ENCODE measurements at places on chromosomes 5 and 9.

DNA sequence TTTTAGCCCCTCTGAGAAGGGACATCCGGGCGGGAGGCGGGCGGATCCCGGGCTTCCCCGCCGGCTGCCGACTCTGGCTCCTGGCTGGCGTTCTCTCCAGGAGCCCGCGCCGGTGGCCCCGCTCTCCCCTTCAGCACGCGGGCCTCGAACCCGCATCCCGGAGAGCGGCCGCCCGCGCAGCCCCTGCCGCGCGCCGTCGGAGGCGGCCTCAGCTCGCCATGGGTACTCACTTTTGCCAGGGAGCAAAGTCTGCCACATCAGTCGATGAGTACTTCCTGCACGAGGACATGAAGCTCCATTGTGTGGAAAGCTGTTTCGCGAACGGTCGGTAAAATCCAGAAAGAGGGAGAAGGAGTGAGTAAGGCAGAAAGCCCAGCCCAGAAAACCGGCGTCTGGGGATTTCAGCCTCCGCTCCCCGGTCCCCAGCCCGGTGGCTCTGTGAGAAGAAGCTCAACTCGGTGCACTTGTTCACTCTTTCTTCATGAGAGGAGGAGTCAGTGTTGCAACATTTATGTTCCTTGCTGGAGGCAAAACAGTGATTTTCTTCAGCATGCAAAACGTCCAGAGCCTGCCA, at the start of gene PRLR:
Gene PRLR (minus strand): TSS at position 450 of the 574 bp plus-strand sequence. CDS start 140,867 bp downstream, outside the sequence.
- DNase-seq: no peak

- DNase-seq: no peak
Measured at GRCh38 chr5:78787783-78788182, 139.2 kb upstream of the LHFPL2 start.

DNA sequence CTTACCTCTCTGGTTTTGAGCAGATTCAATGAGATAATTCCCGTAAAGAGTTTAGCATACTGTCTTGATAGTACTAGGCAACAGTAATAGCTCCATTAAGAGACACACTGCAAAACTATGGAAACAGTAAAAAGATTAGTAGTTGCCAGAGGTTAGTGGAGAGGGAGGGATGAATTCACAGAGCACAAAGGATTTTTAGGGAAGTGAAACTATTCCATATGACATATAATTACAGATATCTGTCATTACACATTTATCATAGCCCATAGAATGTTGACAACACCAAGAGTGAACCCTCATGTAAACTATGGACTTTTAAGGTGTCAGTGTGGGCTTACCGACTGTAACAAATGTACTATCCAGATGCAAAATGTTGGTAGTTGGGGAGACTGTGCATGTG, 176.4 kb upstream of the PLCXD3 start:
- DNase-seq: no peak

DNA sequence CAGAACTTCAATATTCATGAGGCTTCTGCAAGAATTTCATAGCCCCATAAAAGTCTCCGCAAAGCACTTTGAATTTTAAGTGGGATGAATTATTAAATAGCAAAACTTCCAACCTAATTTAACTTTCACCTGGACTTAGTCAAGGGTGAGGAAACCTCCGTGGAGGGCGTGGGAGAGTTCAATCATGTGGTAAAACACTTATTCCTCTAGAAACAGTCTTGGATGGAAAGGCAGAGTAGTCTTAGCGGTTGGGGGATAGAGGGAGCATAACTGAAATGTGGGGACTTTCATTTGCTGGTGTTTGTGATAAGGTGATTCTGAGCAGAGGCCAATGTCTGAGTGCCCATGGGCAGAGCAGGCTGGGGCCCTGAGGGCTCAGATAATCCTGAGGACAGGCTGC, 241.9 kb downstream of the IRX1 start:
- no peak for DNase-seq

DNA sequence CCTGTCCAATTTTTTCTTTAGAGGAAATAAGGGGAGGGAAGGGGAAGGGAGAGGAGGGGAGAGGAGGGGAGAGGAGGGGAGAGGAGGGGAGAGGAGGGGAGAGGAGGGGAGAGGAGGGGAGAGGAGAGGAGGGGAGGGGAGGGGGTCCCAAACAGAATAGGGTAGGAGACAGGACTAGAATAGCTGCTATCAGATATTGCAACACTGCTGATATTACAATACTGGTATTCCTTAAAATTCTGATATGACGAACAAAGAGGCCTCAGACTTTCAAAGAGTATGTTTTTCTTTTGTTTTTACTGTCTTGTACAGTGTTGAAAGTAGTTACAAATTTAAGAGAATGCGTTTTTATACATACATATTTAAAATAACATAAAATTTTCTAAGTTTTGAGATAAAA, 67.5 kb downstream of the RICTOR start:
- no peak for DNase-seq

DNA sequence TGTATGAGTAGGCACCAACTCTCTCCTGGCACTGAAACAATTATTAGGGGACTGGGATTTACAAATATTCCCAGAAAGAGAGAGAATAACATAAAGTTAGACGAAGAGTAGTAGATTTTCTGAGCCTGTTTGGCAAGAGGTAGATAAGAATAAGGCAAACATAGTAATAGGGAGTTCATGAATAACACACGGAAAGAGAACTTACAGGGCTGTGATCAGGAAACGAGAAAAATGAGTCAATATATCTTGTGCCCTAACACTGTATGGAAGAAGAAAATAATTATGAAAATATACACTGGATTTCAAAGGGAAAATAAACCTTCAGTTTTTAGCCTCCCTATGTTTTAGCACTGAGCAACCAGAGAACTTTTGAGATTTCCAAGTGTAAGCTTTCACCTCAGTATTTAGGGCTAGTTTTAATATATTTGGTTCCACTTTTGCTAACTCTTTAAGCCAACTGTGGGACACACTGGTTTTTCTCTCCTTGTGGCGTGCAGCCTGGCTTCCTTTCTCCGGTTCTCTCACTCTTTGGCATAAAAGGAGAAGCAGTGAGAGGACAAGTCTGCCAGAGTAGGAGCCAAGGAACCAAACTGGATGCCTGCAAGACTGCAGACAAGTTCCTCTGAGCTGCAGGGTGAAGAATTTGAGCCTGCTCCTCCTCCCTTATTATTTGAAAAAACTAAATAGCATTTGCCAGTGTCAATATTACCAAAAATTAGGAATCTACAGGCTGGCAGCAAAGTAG, 6.6 kb upstream of the KCNN2 start:
- DNase-seq: no peak

- no peak for DNase-seq
Measured at GRCh38 chr5:173315495-173316338, 12.5 kb downstream of the STC2 start.

- DNase-seq: no peak
Measured at GRCh38 chr5:116510517-116510916, 64.1 kb downstream of the SEMA6A start.

DNA sequence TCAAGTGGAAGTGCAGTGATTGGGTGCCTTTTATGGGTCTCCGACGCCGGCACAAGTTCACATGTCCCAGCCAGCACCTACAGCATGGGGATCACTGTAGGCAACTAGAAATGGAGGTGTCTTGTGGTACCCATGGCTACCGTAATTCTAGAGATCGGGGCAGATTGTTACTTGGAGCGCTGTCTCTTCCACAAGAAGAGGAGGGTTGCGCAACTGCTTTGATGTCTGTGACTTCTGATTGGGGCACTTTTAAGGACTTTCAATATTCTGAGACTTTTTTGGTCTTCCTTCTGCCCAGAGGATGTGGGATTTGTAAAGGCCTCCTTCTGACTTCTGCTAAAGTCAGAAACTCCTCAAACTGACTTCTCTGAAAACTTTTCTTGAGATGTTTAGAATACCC, 41.9 kb downstream of the GLRX start:
- no peak for DNase-seq

GRCh38 chr5:44949687-44950086, 140.9 kb downstream of the MRPS30 start:
- DNase-seq: no peak

DNA sequence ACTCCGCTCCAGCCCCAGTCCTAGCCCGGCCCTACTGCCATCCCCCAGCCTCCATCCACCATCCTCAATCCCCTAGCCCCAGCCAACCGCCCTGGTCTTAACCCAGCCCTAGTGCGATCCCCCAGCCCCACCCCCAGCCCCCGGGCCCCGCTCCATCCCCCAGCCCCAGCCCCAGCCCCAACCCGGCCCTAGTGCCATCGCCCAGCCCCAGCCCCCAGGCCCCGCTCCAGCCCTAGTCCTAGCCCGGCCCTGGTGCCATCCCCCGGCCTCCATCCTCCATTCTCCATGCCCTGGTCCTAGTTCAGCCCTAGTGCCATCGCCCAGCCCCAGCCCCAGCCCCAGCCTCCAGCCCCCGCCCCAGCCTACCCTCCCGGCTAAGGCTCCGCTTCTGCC, 398 bp downstream of the TOR1A start:
- no peak for DNase-seq

- DNase-seq: no peak
Measured at GRCh38 chr5:139492700-139493192, 10.2 kb upstream of the STING1 start.

DNA sequence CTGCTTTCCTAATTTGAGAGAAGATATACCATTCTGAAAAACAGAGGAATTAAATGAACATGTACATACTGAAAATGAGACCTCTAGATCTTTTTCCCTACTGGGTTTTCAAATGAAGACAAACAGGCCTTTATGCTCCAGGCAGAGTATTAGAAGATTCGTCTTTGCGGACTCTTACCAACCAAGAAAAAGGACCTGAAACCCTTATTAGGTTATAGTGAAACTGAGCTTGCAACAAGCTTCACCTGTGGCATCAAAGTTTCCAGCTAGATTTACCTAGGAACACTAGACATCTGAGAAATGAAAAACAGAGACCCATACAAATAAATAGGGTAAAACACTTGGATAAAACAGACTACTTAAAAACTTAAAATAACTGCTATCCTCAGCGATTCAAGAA, 46.3 kb downstream of the SMIM15 start:
- no peak for DNase-seq

- no peak for DNase-seq
Measured at GRCh38 chr9:5428794-5429528, 8.8 kb downstream of the PLGRKT start.

- DNase-seq: no peak
Measured at GRCh38 chr5:107832746-107833145, 162.0 kb upstream of the EFNA5 start.

DNA sequence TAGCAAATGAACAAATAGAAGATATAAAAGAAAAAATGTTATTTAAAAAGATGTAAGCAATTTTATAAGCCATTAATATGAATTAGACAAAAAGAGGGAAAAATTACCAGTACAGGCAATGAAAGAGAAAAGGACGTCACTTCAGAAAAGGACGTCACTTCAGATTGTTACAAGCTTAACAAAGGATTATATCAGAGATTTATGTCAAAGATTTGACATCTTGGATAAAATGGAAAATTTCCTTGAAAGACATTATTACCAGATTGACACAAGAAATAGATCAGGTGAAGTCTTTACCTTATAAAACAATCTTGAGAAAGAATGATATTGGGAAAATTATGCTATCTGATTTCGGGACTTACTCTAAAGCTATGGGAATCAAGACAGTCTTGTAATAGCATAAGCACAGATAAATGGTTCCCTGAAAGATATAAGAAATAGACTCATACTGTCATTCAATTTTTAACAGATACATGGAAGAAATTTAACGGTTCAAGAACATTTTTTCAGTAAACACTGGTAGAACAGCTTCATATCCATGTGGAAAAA, 625.4 kb upstream of the EDIL3 start:
- DNase-seq: no peak

- DNase-seq: no peak
Measured at GRCh38 chr9:116855881-116856662, 169.0 kb downstream of the TRIM32 start.

Measured in stimulated activated CD4-positive, alpha-beta T cell treated with anti-CD3 and anti-CD28 coated beads, Interleukin-1b, Interleukin-23, amount 100 ng/mL, for 1 hour (primary cell).